ENCODE measurements at places on chromosomes 13 and 19.

DNA sequence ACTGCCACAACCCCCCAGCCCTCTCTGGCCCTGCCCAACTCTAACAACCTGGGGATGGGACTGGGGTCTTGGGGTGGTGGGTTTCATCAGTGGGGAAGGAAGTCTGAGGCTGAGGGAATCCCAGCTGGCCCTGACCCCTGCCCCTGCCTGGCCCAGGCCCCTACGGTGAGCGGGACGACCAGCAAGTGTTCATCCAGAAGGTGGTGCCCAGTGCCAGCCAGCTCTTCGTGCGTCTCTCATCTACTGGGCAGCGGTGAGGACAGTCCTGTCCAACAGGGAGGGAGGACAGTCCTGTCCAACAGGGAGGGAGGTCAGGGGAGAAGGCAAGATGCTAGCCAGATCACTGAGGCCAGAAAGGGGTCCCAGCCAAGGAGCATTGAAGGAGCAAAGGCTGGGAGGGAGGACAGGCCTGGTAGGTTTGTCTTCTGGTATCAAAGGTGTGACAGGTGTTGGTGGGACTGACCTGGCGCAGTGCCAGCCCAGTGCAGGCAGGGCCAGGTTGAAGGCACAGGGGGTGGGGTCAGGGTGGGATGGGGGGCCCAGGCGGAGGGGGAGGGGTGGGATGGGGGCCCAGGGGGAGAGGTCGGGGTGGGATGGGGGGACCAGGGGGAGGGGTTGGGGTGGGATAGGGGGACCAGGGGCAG lies 12.1 kb upstream of the LTBP4 start:
- DNase-seq = no peak

GRCh38 chr13:31937436-31937835 lies 94.1 kb upstream of the FRY start:
- DNase-seq = no peak

GRCh38 chr19:37635076-37636056 lies 19.9 kb downstream of the ZFP30 start:
- no peak for DNase-seq

GRCh38 chr13:79918620-79919019 lies 422.3 kb downstream of the SPRY2 start:
- no peak for DNase-seq

- DNase-seq = no peak
Measured at GRCh38 chr13:92365904-92366303, 860.7 kb upstream of the GPC6 start.

DNA sequence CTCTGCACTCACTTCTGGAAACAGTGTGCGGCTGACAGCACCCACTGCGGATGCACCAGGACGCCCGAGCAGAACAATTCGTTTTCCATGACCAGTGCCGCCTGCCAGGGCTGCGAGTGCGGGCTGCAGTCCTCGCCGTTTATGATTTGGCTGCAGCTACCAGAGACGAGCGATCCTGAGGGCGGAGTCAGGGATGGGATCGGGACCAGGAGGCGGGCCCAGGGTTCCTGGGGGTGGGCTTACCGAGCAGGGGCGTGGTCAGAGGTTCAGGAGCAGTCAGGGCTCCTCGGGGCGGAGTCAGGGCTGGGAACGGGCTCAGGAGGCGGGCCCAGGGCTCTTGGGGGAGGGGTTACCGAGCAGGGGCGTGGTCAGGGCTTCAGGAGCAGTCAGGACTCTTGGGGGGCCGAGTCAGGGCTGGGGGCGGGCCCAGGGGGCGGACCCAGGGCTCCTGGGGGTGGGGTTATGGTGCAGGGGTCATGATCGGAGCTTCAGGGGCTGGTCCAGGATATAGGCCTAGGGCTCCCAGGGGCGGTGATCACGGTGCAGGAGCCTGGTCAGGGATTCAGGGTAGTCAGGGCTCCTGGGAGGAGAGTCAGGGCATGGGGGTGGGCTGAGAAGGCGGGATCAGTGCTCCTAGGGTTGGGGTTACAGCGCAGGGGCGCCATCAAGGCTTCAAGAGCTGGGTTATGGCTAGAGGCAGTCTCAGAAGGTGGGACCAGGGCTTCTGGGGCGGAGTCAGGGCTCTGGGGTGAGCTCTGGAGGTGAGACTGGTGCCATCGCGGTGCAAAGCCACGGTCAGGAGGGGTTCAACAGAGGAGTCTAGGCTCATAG lies 1.7 kb downstream of the KLK4 start:
- peak; percentile 7 for DNase-seq

DNA sequence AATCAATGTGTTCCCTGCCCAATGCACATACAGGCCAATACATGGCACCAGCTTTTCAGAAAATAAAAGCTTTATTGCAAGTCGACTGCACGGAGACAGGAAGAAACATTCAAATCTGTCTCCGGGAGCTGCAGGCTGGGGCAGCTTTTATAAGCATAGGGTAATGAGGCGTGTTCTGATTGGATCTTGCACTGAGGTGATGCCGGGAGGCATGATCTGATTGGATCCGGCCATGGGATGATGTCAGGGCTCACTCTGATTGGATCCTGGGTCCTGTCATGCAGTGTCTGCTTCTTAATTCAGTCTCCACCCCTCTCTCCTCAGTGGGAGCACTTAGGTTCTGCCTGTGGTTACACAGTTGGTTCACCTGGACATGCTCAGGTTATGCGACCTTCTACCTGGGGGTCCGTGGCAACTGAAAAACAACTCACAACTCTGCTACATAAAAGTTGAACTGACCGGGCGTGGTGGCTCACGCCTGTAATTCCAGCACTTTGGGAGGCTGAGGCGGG lies 11.8 kb upstream of the FBN3 start:
- no peak for DNase-seq

DNA sequence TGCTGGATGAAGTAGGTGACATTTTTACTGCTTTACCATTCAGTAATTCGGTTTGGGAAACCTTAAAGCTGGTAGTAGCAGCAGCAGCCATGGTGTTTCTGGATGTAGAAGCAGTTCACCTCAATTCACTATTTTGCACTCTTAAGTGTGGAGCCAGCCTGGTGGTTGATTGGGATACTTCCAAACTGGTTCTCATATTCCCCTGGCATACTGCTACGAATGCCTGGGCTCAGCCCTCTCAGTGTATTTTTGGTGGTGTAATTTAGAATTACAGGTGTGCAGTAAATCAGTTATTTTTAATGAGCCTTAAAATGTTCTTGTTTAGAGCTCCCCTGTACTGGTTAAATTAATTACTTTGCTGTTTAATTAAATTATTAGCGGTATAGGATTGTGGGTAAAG lies 12.4 kb downstream of the HNRNPM start:
- DNase-seq = no peak

GRCh38 chr13:37410316-37410715 lies 188.3 kb downstream of the POSTN start:
- no peak for DNase-seq

GRCh38 chr19:39405958-39406655 lies 540 bp upstream of the ZFP36 start:
- no peak for DNase-seq

GRCh38 chr19:35673121-35673804 lies 6.9 kb downstream of the UPK1A start:
- DNase-seq = no peak

DNA sequence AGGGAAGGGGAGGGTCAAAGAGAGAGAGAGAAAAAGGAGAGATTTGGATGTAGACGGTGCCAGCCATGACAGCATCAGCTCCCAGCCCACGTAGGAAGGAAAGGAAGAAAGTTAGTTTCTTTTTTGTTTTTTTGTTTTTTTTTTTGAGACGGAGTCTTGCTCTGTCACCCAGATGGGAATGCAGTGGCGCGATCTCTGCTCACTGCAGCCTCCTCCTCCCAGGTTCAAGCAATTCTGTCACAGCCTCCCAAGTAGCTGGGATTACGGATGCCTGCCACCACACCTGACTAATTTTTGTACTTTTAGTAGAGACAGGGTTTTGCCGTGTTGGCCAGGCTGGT lies 27.6 kb downstream of the ELL start:
- no peak for DNase-seq

DNA sequence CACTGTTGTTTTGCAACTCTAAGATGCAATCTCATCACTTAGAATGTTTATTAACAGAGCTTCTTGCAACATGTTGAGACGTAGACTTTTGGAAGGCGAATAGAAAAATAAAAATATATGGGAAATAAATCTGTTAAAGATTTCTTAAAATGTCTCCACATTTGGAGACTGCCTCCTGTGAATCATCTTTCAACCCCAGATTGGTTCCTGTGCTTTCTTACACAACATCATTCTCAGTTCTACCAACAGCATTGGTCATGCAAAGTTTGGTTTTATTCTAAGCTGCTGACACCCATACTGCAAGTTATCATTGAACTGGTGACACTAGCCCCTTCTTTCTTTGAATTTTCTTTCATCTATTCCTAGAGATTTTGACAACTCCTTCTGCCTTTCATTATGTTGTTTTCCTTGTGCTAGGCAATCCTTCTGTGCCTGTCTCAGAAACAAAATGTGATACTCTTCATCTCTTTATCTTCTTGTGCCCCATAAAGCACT lies 1.6 kb upstream of the IGFL3 start:
- no peak for DNase-seq

- no peak for DNase-seq
Measured at GRCh38 chr19:39182174-39182505, 14.6 kb upstream of the NCCRP1 start.

GRCh38 chr13:84864341-84864740 lies 934.9 kb downstream of the SLITRK6 start:
- DNase-seq = no peak

- DNase-seq = no peak
Measured at GRCh38 chr13:25379011-25379410, 7.2 kb downstream of the ATP8A2 start.

DNA sequence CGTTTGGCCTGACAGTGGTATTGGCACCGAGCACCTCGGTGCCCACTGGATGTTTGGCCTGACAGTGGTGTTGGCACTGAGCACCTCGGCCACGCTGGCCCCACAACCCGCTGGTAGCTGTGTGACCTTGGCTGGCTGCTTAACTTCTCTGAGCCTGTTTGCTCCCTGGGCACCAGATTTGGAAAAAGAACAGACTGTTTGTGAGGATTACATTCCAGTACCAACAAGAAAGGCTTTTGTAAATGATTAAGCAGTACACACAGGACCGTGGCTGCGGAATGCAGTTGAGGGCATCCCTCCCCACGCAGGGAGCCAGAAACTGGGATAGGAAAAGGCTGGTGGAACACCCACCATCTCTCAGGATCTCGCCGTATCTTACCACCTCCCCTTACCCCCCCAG lies 31.9 kb downstream of the SLC25A42 start:
- DNase-seq = no peak

DNA sequence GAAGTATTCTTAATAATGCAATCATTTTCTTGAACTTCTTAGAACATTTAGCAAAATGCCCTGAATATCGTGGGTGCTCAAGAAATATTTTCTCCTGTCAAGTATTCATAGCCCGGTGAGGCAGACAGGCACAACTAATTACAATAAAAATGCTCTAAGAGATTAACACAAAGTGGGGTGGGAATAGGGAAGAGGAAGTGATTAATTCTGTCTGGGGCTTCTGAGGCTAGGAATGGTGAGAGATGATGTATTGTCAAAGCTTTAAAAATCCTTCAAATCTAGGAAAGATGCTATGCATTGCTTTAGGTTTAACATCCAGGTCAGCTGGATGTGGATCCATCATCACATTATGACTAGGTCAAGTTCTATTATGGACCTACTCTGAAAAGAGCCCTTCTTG lies 66.9 kb upstream of the POSTN start:
- DNase-seq = no peak

- DNase-seq = no peak
Measured at GRCh38 chr19:34365463-34366401, 736 bp downstream of the GPI start.

DNA sequence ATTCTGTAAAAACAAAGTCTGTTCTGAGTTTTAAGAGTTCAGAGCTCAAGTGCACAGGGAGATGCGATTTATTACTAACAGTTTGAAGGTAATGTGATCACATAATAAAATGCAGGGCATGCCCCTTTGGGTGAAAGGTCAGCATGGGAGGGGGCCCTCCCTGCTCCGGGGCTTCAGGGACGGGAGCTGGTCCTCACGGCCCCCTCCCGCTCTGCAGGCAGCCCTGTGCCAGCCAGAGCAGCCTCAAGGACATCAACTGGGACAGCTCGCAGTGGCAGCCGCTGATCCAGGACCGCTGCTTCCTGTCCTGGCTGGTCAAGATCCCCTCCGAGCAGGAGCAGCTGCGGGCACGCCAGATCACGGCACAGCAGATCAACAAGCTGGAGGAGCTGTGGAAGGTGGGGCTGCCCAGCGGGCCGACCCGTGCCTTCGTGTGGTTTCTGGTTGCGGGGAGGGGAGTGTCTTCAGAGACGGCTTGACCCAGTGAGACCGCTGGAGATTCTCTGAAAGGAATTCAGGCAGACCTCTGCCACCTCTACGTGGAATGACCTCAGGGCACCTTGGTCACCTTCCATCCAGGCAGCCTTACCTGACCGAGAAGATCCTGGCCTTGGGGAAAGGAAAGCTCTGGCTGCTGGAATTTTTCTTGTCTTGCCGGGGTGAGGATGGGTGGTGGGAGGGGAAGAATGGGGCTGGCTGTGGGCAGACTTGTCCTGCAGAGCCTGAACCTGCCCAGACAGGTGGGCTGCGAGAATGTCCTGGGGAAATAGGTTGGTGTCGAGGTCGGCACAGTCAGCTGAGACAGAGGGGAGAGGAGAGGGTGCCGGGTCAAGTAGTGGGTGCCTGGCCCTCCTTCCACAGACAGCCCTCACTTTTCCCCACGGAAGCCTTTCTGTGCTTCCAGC lies 19.0 kb downstream of the UPF1 start:
- DNase-seq = no peak

DNA sequence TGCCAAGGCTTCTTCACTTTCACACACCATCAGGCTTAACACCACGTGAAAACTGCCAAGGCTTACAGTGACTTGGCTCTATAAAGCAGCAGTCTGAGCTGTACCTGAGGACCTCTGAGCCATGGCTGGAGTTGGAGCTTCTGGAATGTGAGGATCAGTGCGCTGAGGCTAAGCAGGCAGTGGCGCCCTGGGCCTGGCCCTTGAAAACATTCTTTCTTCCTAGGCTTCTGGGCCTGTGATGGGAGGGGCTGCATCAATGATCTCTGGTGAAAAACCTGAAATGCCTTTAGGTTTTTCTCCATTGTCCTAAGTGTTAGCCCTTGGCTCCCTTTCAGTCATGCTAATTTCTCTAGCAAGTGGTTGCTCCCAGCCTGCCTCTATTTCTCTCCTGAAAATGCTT lies 192.5 kb upstream of the PCDH20 start:
- DNase-seq = no peak

DNA sequence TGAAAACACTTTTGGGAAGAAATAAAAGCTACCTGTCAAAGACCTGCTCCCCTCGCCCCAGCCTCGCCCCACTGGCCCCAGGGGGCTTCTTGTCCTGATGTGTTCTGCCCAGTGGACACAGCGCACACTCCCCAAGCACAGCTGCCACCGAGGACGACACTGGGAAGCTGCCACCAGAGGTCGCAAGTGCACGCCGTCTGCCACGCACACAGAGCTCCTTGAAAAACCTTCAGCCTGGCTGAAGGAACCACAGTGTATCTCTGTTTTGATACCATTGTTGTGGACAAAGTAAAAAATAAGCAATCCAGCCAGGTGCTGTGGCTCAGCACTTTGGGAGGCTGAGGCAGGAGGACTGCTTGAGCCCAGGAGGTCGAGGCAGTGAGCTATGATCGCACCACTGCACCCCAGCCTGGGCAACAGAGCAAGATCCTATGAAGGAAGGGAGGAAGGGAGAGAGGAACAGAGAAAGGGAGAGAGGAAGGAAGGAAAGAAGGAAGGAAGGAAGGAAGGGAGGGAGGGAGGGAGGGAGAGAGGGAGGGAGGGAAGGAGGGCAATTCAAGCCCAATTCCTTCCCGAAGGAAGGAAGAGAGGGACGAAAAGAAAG lies 57.3 kb downstream of the CEBPG start:
- DNase-seq = peak; percentile 27

Data from hypothalamus (tissue), 51 donors.